Stromal cell of bone marrow (primary cell): ENCODE measurements at places on chromosomes 1 and 21.

DNA sequence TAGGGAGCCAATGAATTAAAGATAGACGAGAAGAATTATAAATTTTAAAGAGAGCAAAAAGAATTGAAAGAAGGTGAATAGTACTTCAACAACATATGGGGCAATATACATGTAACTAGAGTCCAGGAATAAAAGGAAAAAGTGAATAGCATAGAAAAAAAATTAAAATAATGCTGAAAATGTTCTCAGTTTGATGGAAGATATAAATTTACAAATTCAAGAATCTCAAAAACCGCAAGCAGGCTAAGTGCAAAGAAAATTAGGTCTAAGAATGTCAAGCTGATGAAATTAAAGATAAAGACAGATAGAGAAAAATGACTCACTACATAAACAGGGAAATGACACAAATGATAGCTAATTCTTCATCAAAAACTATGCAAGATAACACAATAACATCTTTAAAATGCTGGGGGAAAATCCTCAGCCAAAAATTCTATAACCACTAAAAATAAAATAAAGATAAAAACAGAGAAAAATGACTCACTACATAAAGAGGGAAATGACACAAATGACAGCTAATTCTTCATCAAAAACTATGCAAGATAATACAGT is 326.3 kb downstream of the TBX15 start:
- no peak for DNase-seq

DNA sequence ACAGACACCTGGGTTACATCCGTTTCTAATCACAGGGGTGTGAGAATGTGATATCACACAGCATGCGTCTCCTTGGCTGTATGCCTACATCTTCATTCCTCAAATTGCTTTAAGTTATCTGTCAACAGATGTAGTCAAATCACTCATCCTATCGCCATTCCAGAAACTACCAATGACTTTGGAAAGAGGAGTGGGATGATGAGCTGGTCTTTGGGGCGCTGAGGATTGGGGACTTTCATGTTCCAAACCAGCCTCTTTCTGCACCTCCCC is 104.8 kb downstream of the NAV1 start:
- no peak for DNase-seq

DNA sequence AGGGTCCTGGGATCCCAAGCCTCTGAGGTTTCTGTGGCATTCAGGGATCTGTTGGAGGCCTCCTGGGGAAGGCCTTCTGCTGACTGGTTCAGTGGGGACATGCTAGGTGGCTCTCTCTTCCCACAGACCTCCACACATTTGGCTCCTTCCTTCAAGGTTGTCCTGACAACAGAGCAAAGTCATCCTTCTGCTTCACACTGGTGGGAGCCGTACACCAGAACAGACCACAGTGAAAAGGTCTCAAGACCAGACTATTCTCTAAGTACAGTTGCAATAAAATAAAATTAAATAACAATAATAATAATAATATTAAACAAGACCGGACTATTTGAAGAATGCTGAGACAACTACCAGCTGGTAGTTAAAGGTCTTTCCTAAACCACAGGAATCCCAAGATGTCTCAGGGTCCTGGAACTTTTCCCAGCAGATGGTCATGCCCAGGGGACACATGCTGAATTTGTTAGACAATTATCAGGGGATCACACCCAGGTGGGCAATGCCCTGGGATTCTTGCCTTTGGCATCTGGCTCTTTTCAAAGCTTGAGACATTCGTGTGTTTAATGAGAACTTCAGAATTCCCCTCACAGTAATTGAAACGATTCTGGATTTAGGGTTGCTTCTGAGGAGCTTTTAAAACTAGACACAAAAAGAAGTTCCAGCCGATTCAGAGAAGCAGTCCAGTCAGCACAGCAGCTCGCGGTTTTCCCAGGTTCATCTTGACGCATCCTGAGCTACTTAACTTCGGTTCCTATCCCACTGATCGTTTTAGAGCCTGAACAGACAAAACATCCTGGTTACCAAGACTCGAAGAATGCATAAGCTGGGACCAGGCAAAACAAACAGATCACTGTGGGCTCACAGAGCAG is 22.9 kb downstream of the HTR1D start:
- DNase-seq, result peak; percentile 59

GRCh38 chr1:179026813-179027669 is 1.3 kb downstream of the FAM20B start:
- DNase-seq, result no peak

GRCh38 chr1:12697397-12697796 is 18.5 kb upstream of the AADACL3 start:
- DNase-seq, result peak; percentile 28

DNA sequence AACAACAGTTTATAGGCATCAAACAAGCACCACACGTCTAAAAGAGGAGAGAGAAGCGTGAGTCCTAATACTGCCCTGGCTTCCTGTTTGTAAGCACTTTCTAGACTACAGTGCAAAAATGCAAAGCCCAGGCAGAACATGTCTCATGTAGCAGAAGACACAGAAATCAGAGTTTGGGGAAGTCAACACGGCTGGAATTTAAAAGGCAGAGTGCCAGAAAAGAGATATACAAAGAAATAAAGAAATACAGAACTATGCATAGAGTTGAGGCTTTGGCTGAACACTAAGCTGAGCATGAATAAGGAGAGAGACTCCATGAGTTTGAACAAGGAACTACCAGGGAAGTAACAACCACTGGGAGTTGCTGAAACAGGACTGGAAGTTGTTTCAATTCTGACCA is 566.6 kb upstream of the NR5A2 start:
- DNase-seq, result no peak

DNA sequence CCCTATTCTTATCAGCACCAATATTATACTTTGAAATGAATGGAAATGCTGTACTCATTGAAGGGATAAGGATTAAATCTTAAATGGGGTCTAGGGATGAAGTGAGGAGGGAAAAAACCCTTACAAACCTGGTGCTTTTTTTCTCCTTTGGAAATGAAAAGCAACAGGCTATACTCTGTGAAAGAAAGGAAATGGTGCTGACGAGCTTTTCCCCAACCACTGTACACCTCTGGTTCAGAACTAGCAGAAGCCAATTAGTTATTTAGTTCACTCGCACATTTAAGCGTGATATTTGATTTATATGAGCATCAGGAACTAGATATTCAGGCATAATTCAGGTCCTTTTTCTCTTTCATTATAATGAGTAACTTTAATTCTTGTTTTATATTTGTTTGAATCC is 74.5 kb upstream of the S1PR1 start:
- DNase-seq, result no peak

DNA sequence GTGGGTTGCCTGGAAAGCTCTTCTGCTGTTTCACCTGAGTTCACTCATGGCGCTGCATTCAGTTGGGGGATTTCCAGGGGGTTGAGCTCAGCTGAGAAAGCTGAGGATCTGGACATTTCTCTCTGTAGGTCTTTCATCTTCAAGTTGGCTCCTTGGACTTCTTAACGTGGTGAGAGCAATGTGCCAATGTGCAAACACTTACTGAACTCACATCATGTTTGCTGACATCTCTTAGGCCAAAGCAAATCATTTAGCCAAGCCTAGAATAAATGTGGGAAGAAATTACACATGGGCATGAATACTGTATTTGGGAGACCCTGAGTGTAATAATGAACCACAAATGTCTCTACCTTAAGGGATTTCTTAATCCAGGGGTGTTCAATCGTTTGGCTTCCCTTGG is 42.7 kb upstream of the SLC22A15 start:
- no peak for DNase-seq

- no peak for DNase-seq
Observed at GRCh38 chr1:110672753-110673108, 2.0 kb downstream of the KCNA3 start.

- DNase-seq, result no peak
Observed at GRCh38 chr1:97489834-97490233, 431.0 kb downstream of the DPYD start.

GRCh38 chr1:74689621-74690363 is 16.2 kb upstream of the ERICH3 start:
- DNase-seq, result peak; percentile 41

DNA sequence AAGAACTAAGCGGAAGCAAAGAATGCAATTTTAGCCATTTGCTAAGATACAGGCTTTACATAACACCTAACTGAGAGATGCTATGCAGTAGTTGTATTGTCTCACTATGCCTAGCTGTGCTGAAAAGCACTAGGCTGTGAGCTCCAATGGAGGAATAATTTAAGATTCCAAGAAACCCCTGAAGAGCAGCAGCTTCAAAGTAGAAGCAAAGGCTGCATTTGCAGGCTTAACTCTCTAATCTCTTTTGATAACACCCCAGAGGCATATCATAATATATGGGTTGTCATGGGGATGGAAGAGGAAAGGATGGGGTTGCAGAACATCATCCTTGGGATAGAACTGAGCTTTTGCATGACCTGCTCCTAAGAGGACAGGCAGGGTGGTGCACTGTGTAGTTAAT is 102.0 kb downstream of the ERG start:
- DNase-seq, result no peak

DNA sequence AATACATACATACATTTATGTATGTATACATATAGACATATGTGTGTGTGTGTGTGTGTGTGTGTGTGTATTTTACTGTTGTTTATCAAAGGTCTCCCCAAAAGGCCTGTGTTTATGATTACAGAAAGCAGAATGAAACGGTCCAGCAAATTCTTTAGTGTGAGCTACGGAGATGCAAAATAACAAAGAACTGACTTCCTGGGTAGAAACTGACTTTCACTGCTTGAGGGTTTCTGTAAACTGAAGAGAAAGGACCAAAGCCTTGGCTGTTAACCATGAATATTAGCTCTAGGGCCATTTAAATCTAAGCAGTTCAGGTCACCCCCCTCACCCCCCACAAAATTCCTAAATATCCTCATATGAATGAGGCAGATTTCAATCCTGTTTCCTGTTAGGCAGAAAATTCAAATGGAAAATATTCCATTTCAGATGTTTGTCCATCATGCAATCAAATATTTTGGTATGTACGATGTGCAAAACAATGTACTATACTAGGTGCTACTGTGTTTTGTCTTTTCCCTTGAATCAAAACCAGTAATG is 213.2 kb downstream of the TGFB2 start:
- DNase-seq, result no peak

- peak; percentile 87 for DNase-seq
Observed at GRCh38 chr1:30675761-30676160, 47.6 kb downstream of the MATN1 start.

DNA sequence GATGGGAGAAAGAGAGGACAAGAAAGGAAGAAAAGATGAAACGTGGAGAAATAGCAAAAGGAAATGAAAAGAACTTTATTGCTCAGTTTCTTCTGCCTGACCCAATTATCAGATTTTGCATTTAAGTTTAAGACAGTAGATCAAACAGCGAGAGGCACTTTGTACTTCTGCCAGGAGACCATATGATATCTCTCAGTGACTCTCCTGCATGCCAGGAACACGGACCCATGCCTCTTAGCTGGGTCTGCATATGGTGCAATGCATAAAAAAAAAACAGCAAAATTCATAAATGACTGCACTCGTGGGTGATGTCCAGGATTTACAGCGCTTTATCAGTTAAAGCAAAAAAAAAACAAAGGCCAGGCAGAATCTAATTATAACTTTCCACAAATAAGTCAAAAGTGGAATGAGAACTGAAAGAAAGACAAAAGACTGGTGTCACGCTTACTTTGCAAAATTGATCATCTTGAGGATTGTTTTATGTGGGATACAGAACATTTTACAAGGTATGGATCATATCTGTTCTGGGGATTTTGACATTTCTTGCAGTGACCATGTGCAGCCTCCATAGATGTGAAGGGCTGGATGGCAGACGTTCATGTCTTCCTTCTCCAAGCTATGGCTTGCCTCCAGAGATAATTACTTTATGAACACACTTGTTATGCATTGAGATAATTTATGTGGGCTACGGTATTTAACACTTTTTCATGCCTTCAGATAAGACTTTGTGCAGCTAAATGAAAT is 79.5 kb downstream of the RUNX1 start:
- no peak for DNase-seq

DNA sequence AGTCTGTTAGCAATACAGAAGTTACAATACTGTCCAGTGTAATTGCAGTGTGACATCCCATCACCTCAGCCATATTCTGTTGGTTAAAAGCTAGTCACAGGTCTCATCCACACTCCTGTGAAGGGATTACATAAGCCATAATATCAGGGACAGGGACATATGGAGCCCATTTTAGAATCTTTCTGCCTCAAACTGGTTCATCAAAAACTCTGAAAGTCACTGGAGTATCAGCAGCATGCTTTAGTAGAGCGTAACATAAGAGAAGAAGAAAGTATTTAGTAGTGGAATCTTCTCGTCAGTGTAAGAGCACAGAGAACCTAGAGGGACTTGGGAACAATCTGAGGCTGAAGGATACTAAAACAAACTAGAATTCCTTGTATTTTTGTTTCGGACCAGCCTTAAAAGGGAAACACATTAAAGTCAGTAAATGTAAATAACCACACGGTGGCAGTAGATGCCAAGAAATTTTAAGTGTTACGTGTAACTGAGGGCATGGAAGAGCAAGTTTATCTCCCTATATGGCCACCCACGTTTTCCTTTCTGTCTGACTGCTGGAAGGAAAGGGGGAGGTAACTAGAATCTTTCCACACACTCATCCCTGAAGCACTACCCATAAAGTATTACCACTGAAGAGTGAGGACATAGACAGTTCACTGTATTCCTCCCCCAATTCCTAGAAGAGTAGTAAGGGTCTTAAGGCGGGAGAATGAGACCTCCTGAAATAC is 41.6 kb upstream of the AGL start:
- DNase-seq, result peak; percentile 80

GRCh38 chr1:180381184-180381580 is 121.2 kb downstream of the ACBD6 start:
- no peak for DNase-seq

DNA sequence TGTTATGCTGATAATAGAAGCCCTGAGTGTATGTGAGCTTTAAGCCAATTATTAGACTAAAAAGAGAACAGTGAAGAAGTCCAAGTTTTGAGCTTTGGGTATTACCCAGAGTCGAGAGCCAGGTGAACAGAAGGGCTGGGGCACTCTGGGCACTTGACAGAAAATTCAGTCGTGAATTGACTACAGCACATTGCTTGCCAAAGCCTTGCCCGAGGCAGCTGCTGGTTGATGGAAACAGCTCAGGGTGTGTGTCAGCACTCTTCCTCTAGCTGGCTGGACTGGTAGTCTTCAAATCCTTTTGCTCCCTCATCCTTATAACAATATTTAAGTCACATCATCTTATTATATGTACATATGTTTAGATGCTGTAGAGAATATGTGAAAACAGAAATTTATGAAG is 21.3 kb downstream of the PDE4B start:
- DNase-seq, result peak; percentile 49

DNA sequence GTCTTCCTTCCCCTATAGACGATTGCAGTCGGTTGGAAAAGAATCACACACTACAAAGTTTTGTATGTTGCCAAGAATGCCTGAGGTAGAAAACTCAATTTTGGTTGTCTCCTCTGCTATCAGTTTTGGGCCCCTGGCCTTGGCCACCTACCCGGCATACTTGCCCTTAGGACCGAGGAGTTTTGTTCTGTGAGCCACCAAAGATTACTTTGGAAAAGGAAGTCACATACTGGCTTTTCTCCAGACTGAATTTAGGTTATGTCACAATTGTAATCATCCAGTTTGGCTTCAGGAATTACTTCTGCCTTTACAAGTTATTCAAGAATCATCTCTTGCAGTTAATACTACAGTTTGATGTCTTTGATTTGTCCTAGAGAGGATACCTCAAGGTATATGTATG is 71.4 kb downstream of the RGL1 start:
- DNase-seq, result no peak
